ENCODE measurements at places on chromosomes 5 and 9. TPM values are rescaled to one million over a fixed set of nuclear protein-coding genes. Genes with fewer than 3 reads are reported as not detected.

Gene CATSPER3
- total RNA-seq, result not detected

Gene COL5A1
- 10.1 TPM for total RNA-seq

Gene RARS1
- total RNA-seq, result 107 TPM

Gene PLCXD3
- total RNA-seq, result 0.27 TPM

Gene LHX6
- 16.9 TPM for total RNA-seq

Gene GCNT4
- total RNA-seq, result 0.44 TPM

Gene TAF11L4
- total RNA-seq, result not detected

Gene IL9
- not detected for total RNA-seq

Gene POLR1E
- total RNA-seq, result 15.7 TPM

Gene BTNL8
- not detected for total RNA-seq

Gene CRB2
- total RNA-seq, result not detected

Gene PDE6A
- 0.05 TPM for total RNA-seq

Gene LCN2
- total RNA-seq, result not detected

Gene PRDM9
- not detected for total RNA-seq

Gene OR13C2
- not detected for total RNA-seq

Gene SPINK7
- total RNA-seq, result not detected

Gene LARP1
- total RNA-seq, result 87.3 TPM

Gene ZNF883
- 0.25 TPM for total RNA-seq

Gene MXD3
- total RNA-seq, result 68.0 TPM

Gene IFNA13
- not detected for total RNA-seq

Gene HTR4
- total RNA-seq, result not detected

Gene SHC3
- total RNA-seq, result under 0.01 TPM

Gene PLAC8L1
- total RNA-seq, result not detected

Gene TMEM215
- not detected for total RNA-seq

Measured in mammary microvascular endothelial cell (primary cell).